ENCODE measurements at places on chromosomes 2 and 18.

GRCh38 chr18:70688286-70688685, 399.4 kb downstream of the SOCS6 start:
- no peak for DNase-seq

DNA sequence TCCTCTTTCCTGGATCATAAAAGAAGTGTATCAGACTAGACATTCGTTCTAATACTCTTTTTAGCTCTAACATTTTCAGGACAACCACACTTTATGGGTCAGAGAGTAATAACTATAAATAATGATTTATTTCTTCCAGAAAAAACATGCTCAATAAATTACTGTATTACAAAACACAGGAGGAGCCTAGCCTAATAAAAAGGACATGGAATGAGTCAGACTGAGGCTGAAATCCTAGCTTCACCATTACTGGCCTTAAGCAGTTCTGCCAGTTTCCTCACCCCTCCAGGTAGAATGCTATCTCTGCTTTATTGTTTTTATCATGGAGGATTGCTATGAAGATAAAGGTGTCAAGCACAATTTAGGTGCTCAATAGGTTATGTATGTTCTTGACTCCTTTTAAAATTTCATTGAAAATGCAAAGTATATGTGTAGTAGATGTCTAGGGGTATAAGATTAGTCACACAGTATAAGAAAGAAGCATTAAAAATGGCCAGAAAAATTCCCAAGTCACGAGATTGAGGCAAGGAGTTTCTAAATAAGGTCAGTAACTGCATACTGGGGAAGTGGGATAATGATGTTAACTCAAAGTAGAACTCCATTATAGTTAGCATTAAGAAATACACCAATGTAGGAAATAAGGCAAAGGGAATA, 105.5 kb upstream of the NEUROD1 start:
- DNase-seq, result no peak

GRCh38 chr2:197675246-197675645, at the start of gene RFTN2:
Gene RFTN2, minus strand, starts transcription at chr2:197675587. Its CDS starts 129 bp downstream, at chr2:197675458.
- DNase-seq, result no peak

- DNase-seq, result no peak
Observed at GRCh38 chr18:80041424-80041823, 7.2 kb downstream of the RBFA start.

DNA sequence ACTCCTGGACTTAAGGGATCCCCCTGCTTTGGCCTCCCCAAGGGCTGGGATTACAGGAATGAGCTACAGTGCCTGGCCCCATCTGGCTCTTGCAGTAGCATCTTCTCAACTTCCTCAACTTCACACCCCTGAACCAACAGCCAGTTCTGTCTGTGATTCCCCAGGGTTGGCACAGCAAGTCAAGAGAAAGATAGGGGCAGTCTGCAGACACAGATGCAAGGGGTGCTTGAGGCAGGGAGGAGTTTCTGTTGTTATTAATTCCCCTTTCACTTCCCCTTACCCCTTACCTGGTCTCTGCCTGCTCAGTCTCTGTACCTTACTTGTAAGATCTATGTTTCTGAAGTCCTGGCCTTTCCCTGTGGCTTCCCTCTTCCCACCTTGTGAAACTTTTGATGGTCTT, 54.1 kb upstream of the MEX3C start:
- DNase-seq, result peak; percentile 37

DNA sequence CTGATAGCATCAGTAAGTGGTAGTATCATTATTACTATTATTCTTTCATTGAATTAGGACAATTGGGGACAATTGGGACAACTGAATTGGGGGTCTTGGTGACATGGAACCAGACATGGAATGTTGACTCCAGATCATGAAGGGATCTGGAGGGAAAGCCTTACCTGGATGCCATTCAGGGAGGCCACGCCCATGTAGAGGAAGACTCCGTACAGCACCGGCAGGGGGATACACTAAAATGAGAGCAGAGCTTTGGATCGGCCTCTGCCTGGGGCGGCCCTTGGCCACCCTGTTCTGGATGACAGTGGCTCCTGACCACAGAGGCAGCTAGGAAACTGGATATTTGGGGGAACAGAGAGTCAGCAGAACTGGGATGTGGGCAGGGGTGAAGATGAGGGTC, 29.2 kb downstream of the MTHFD2 start:
- DNase-seq, result no peak

GRCh38 chr2:236988690-236989624, 96.7 kb upstream of the COPS8 start:
- DNase-seq, result peak; percentile 74

GRCh38 chr2:2018713-2019410, 274.5 kb upstream of the PXDN start:
- DNase-seq, result no peak

DNA sequence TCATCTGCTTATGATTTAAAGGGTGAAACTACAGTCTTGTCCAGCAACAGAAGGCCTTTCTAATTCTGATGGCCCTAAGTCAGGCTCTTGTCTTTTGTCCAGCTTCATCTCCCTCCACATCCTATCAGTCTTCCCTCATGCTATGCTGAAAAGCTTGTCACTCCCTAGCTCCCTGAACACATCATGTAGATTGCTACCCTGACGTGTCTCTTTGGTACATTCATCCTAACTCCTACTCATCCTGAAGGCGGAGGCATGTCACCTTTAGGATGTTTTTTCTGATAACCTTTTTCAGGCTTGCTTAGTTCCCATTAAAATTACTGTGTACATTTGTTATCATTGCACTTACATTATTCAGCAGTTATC, 78.4 kb upstream of the ARL5A start:
- DNase-seq, result no peak

DNA sequence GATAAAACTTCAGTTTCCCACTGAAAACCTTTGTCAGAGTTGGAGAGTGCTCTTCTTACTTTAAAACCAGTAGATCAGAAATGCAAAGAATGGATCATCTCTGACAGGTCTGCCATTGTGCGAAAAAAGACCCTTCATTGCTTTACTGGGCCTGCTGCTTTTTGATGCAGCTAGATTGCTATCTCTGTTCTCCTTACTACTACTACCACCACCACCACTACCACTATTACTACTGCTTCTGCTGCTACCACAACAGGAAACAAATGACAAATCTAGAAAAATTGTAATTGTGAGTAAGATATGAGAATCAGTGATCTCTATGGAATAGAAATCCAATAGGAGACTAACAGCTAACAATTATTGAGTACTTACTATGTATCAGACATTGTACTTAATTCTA, 85.8 kb downstream of the PKP4 start:
- DNase-seq, result no peak

- DNase-seq, result no peak
Observed at GRCh38 chr2:217775920-217776503, 226.8 kb downstream of the TNS1 start.

GRCh38 chr2:39607538-39608262, 58.0 kb upstream of the TMEM178A start:
- no peak for DNase-seq

DNA sequence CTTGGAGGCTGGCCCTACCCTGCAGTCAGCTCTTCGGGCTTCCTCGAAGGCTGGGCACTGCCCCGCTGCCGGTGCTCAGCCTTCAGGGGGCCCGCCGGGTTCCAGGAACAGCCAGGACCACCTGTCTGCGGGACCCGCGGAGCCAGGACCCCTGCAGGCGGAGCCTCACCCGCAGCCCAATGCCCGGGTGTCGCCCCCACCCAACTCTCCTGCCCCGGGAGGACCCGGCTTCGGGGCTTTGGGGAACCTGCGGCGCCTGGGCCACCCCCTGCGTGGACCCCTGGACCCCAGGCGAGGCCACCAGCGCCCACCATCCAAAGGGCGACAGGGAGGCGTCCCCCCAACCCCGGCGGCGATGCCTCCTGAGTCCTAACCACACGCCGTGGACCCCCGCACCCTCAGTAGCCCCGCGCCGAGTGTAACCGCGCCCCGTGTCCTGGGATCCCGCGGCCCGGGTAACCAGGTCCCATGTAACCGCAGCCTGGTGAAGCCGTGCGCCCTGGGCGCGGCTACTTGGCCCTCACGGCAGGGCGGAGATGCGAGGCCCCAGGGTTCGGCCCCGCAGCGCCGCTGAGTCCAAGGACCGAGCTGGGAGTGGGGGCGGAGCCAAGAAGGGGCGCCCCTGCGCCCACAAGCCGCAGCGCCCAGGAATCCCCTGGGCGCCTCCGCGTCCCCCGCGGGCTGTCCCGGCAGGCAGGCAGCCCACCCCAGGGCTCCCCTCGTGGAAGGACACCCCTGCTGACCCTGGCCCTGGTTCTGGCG, 11.0 kb upstream of the UBE2F start:
- DNase-seq, result no peak

GRCh38 chr2:167962436-167963226, 284.8 kb downstream of the STK39 start:
- DNase-seq, result no peak

DNA sequence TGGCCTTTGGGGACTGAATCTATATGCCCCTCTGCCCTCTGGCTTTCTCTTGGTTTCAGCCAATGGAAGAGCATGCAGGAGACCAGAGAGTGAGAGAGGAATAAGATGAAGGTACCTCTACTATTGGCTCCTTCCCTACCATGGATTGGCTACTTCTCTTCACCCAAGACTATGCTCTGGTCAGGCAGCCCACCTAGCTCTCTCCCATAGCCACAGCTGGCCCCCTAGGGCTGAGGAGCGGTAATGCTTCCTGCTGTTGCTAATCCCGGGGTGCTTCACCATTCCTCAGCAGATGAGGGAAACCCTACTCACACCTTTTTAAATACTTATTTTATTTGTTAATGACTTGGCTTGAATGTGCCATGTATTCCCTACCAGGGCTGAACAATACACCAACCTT, 142.4 kb downstream of the MREG start:
- DNase-seq, result no peak

DNA sequence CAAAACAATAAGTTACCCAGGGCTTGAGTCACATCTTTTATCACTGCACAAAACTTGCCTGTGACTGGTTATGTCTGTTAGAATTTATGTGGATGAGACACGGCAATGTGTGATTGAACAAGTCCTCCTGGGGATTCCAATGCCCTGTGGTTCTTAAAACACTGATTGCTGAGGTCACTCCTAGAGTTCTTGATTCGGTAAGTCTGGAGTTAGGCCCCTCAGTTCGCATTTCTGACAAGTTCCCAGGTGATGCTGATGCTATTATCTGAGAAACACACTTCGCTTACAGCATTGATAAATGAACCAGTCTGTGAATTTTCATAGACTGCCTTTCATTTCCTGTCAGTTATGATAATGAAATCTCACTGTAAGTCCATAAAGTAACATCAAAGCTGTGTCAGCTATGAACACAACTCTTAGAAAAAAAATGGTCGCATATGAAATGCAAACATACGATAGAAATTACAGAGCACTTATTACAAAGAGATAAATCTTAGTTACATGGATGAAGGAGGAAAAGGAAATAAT, 214.0 kb downstream of the DLGAP1 start:
- no peak for DNase-seq

GRCh38 chr2:107730898-107731297, 95.8 kb upstream of the RGPD4 start:
- no peak for DNase-seq

GRCh38 chr18:51857989-51858388, 482.0 kb upstream of the DCC start:
- DNase-seq, result no peak

DNA sequence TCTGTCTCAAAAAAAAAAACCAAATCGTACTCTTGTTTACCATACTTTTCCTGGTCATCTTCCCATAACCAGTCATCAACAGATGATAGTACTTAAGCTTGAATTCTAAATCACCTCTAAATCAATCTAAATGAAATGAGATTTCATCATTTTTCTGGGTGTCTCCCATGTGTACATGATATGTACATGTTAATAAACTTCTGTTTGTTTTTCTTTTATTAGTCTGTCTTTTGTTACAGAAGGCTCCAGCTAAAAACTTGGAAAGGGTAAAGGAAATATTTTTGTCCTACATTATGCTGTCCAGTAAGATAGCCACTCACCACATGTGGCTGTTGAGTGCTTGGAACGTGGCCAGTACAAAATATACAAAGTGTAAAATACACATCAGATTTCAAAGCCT, 78.7 kb upstream of the MSH6 start:
- DNase-seq, result no peak

GRCh38 chr2:15669375-15669910, 77.8 kb downstream of the DDX1 start:
- DNase-seq, result no peak

DNA sequence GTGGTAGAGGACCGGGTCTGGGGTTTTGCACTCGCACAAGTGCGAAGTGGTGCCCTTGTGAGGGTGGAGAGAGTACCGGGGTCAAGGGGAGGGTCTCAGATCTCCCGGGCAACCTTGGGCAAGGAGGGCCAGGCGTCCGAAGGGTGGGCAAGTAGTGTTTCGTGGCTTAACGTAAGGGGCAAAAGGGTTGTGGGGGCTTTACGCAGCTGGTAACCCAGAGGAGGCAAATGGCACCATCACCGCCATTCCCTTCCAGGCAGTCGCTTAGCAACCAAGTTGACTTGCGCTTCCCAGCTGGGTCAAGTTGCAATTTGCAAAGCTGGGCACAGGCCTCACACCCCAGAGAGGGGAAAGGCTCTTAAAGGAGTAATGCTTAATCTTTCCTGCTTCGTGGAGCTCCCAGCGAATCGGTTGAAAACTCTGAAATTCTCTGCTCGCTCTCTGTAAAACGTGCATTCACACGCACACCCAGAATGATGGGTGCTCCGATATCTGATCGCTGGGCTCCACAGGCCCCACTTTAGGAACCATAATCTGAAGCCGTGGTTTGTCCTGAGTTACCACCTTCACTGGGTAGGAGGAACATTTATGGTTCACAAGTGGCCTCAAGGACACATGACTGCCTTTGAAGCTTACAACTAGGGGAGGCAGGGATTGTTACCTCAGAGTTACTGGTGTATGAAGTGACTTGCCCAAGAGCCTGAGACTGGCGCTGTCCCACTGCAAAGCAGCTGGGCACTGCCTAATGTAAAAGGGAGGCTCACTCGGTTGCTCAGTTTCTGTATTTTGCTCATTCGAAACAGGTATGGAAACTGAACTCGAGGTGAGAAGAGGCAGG, 127.9 kb downstream of the UXS1 start:
- DNase-seq, result no peak

- no peak for DNase-seq
Observed at GRCh38 chr2:185700883-185701282, 37.7 kb upstream of the FSIP2 start.

GRCh38 chr18:63488160-63488559, 11.4 kb downstream of the SERPINB5 start:
- no peak for DNase-seq

GRCh38 chr18:45024357-45025088, 343.8 kb downstream of the SETBP1 start:
- peak; percentile 21 for DNase-seq

DNA sequence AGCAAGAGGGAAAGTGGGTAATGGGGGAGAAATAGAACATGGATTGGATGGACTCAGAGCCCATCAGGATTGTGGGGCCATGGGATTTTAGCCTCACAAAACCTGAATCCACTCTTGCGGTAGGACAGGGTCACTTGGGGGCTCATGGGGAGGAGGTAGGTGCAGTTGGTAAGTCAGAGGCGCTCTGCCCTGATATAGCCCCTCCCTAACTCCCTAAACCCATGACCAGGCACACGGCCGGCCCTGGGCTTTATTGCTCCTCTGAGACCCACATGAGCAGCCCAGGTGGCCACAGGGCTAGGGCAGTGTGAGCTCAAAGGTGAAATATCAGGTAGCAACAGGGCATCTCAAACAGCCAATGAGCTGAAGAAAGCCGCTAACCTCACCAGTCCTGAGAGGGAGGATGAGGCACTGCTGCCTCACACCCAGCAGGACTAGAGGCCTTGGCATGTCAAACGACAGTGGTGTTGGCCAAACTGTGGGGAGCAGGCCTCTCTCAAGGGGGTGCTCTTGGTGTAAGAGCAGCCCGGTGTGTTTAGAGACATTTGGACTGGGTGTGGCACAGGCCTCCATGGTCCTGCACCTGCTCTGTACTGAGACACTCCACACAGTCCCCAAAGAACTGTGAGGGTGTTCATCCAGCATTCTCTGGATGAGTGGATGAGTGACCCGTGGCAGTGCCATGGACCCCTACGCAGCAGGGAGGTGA, 90.8 kb upstream of the HS6ST1 start:
- DNase-seq, result no peak

All from MV-4-11 (cell line).